Large intestine (tissue), 12 donors: ENCODE measurements at places on chromosomes 1 and 21. TPM values are rescaled to one million over a fixed set of nuclear protein-coding genes. Genes with fewer than 3 reads are reported as not detected.

DNA sequence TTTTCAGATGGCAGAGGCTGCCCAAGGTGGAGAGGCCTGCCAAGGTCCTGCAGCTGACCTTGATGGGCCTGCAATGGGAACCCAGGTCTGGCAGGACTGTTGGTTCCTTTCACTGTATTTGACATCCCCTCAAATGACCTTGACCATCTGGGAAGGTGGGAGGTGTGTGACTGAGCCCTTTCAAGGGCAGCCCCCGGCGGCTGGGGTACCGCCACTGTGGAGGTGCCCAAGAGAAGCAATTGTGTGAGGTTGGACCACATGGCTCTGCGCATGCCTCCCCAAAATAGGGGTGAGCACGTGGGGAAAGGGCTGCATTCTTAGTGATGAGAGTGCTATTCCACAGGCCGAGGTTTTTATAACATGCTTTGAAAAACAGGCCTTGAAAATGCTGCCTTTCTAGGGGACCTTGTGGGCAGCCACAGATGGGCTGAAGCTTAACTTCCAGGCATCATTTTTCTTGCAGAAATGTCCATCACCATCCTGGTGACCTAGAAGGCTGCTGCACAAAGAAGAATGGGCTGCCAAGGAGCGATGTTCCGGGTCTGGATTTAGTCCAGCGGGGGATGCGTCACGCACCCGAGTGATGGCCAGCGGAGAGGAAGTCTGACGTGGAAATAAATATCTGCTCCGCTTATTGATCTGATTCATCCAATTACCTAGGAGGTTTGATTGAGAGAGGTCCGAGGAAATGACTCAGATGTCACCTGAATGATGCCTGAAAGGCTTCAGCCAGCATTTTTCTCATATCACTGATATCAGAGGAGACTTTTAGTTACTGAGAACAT lies 16.5 kb upstream of the UTS2 start:
- DNase-seq = no peak

DNA sequence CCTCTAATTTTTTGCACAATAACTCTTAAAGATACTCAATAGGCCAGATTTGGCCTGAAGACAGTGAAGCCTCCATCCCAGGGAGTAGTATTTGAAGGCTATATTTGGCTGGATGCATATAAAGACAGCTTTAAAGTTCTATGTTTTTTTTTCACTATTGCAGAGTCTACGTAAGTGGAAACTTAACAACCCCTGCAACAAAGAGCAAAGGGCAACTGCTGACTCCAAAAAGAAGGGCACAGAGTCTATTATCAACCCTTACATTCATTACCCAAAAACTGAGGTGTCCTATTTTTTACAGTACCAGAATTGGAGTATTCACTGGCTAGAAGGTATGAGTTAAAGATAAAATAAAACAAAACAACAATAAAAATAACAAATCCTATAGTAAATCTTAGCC lies 329.8 kb upstream of the PKN2 start:
- no peak for DNase-seq

- DNase-seq = peak; percentile 48
Observed at GRCh38 chr1:47708019-47708535, 270.2 kb downstream of the FOXD2 start.

The LRRC53 gene
- 0.25 TPM for polyA plus RNA-seq

DNA sequence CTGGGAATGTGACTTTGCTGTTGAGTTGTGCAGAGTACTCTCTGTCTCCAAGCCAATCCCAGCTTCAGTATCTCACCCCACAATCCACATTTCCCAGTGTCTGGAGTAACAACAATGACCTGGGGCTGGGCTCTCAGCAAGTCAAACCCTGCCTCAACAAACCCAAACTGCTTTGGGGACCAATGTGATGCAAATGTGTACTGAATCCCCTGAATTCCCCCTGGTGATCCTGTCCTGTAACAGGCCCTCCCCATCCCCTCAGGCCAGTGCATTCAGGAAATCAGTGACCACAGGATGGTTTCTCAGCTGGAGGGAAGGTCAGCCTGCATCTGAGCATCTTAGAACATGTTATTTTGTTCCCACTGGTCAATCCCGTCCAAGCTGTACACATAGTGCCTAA lies 36.7 kb upstream of the HAO2 start:
- DNase-seq = no peak

The FNDC5 gene
- polyA plus RNA-seq = 11.0 TPM

The SV2A gene
- polyA plus RNA-seq = 5.1 TPM

The NEGR1 gene
- polyA plus RNA-seq = 9.9 TPM

The SPRR2A gene
- polyA plus RNA-seq = not detected

- no peak for DNase-seq
Observed at GRCh38 chr1:244970236-244970743, 105.9 kb upstream of the HNRNPU start.

DNA sequence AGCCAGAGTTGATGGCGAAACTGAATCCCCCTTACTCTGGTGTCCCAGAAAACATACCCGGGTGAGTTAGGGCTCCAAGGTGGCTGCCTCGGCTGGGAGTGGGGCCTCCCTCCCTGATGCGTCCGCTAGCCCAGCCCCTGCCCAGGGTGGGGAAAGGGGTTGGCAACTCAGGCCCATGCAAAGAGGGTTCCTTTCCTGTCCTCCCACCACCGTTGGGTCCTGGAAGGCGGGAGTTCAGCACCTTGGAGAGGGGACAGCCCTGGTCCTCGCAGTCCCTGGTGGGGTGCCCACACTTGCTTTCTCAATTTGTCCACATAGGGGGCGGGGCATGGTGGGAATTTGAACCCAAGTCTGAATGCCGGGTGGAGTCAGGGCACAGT lies 6.1 kb downstream of the SRM start:
- peak; percentile 11 for DNase-seq

DNA sequence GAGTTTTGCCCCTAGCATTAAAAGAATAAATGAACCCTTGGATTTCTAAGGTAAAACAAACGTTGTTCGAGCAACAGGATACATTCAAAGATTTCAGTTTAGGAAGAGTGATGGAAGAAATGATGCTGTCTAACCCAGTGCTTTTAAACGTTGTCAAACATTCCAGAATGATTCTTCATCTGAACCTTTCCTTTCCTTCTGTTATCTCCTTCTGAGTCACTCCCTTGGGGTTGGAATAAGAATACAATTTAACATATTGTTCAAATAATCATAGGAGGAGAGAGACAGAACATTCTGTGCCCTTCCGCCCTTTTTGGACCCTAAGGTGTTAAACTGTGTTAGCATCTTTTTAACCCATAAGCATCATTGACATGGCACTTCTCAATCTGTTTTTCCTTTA lies 61.1 kb upstream of the RCOR3 start:
- DNase-seq = no peak

DNA sequence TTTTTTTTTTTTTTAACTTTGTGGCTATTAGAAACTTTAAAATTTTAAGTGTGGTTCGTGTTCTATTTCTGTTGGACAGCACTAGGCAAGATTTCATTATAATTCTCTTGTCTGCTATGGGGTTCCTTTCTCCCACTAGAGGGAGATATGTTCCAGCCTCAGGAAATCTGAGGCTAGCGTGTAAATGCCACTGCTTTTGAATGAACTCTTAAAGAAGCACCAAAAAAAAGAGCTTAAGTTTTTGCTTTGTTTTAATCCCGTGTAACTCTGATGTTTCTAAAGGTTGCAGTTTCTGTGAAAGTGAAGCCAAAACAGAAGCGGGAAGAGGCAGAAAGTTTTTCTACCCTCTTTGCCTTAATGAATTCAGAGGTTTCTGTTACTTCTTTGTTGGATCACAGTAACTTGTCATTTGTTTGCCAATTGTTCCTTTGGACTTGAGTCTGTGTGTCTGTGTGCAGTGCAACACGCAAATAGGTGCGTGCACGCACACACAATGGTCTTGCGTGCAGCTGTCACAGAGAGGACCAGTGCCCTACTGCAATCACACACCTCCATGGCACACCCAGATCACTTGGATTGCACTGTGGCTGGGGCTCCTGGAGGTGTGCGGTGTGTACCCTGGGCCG lies 32.3 kb downstream of the HHAT start:
- no peak for DNase-seq

GRCh38 chr1:200096774-200097173 lies 69.3 kb downstream of the NR5A2 start:
- DNase-seq = no peak

- no peak for DNase-seq
Observed at GRCh38 chr21:45164838-45165237, 90.5 kb downstream of the ADARB1 start.

The RNU1-4 gene
- polyA plus RNA-seq = 3.2 TPM

DNA sequence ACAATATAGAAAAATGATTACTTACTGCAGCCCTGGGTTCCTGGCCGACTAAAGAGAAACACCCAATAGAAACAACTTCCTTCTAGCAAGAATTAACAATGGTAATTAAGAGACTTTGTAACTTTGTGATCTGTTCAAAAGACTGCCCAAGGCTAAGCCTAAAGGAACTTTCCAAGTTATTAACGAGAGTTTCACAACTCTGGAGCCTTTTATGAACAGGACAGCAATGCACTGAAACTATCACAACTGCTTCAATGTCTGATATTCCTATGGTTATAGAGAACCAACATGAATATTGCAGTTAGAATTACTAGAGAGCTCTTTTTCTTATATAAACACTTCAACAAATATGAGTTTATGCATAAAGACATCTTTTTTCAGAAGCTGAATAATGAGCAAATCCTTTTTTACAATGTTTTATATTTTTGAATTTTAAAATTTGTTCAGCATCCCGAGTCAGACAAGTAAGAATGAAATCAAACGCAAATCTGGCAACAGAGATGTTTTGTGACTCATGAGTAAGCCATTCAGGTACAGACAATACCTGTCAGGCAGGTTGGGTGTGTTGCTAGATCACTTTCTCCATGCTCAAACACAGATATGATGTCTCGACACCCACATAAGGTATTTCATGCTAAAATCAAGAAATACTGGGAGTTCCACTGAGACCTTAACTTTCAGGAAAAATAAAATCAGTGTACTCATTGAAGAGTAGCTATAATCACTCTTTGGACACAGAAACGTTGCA lies 22.2 kb upstream of the KCNJ15 start:
- no peak for DNase-seq

The MAB21L3 gene
- 0.55 TPM for polyA plus RNA-seq

- no peak for DNase-seq
Observed at GRCh38 chr1:5369223-5369622, 623.0 kb downstream of the NPHP4 start.

DNA sequence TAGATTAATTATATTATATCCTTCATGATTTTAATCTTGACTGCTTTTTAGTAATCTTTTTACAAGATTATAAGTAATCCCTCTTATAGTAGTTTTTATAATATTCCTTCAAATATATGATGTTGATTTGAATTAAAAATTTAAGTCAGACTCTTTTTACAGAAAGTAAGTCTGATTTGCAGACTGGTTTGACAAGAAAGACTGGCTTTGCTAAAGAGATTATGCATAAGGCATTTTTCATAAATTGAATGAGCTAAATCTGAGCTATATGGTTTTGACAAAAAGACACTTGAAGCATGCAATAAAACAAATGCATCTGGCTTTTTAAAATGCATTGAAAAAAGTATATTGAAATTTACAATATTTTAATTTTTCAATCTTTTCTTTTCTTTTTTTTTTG lies 26.3 kb upstream of the CAMK1G start:
- no peak for DNase-seq
